Activated CD4-positive, alpha-beta T cell treated with anti-CD3 and anti-CD28 coated beads, Interleukin-2, amount 10 ng/mL, durations not matched to agents 24 days and 14 days (primary cell): ENCODE measurements at places on chromosomes 3 and 15.

- DNase-seq, result no peak
Observed at GRCh38 chr3:102054543-102055080, 205.3 kb downstream of the NFKBIZ start.

DNA sequence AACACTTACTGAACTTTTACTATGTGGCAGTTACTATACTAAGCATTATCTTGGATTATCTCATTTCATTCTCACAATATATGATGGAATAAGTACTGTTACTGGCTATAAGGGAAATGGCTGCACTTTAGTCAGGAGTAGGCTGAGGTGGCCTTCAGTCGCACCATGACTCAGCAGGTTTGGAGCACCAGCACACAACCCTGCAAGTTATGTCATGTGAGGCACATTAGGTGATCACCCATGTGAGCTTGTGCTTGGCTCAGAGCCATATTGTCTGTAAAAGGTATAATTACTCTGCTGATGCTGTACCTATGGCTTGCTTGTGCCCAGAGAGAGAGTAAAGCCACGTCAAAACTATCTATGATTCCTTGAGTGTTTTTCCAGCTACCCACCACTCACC, 54.1 kb upstream of the TIPARP start:
- DNase-seq, result no peak

- peak; percentile 85 for DNase-seq
Observed at GRCh38 chr15:98599909-98600691, 48.2 kb upstream of the IGF1R start.

DNA sequence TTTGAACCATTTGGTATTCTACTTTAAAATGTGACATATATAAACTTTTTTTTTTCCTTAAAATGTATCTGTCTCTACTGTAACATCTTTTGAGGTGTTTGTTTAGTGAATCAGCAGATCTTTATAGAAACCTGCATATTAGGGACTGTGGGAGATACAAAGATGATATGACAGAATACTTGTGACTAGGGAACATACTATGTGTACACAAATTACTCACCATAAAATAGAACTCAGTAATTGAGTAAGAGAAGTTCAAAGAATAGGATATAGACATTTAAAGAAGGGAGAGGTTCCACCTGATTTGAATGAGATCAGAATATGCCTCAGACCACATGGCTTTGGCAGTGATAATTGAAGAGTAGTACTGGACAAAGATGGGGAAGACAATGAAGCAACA, 47.9 kb downstream of the ATP2C1 start:
- no peak for DNase-seq

- no peak for DNase-seq
Observed at GRCh38 chr15:73474785-73475184, 31.8 kb downstream of the REC114 start.

GRCh38 chr15:74889390-74889882, 406 bp upstream of the MPI start:
- peak; percentile 80 for DNase-seq

DNA sequence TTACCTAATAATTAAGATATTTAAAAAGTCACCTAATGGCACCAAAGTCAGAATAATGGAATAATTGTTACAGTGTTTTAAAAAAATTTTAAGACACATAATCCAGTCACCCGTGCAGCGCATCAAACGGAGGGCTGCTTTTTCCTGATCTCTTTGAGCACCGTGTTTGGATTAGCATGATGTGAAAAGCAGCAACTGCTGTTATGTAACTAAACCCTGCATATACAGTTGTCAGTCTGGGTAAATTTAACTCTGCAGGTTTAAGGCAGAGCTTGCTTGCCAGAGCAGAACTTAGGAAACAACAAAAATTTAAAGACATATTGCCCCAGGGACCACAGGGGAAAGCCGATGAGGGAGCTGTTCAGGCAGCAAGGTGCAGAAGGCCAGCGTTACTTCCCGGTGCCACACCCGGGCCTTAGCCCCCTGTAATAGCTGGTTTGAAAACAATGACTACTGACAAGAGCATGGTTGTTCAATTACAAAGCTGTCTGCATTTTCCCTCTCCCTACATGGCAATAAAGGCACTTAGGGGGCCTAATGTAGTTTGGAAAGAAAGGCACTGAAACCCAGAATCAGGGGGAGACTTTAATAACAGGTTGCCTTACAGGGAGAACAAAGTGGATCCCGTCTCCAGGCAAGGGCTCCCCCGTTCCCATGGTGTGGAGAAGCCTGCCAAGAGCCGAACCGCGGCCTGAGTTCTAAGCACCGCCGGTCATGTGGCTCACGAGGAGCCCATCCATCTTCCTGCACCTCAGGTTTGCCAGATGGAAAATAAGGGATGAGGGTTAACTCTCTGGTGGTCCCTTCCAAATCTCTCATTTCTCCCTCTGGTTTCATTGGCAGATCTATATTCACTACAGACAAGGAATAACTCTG, 32.2 kb downstream of the RORA start:
- no peak for DNase-seq

- no peak for DNase-seq
Observed at GRCh38 chr3:77464111-77464688, 424.3 kb downstream of the ROBO2 start.

DNA sequence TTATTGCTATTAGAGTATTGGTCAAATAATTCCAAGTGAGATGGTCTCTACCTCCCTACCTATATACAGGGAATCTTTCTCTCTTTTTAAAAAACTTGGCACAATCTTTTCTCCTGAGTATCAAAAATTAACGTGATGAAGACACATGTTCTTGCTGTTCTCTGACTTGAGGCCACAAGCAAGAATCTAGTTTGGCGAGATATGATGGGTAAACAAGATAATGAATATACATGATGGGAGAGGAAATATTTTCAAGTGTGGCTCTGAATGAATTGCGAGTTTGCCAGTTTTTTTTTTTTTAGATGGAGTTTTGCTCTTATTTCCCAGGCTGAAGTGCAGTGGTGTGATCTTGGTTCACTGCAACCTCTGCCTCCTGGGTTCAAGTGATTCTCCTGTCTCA, 11.6 kb downstream of the NR1D2 start:
- no peak for DNase-seq

DNA sequence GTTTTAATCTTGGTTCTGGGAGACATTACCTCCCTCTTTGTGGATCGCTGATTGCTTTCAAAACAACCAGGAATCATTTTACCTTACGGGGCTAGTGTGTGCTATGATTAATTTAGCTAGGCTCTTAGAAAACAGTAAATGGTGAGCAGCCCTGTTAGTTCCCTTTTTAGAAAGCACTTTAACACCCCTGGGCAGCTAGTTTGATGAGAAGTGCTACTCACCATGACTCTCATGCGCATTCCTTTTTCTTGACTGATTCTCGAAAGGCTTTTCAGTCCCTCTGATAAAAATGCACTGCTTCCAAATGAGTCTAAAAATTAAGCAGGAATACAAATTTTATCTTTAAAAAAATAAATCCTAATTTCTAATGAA, 75.3 kb upstream of the LEKR1 start:
- no peak for DNase-seq

- no peak for DNase-seq
Observed at GRCh38 chr3:154795582-154795981, 284.5 kb upstream of the MME start.

GRCh38 chr15:71677352-71677751, 133.0 kb upstream of the NR2E3 start:
- DNase-seq, result peak; percentile 52

DNA sequence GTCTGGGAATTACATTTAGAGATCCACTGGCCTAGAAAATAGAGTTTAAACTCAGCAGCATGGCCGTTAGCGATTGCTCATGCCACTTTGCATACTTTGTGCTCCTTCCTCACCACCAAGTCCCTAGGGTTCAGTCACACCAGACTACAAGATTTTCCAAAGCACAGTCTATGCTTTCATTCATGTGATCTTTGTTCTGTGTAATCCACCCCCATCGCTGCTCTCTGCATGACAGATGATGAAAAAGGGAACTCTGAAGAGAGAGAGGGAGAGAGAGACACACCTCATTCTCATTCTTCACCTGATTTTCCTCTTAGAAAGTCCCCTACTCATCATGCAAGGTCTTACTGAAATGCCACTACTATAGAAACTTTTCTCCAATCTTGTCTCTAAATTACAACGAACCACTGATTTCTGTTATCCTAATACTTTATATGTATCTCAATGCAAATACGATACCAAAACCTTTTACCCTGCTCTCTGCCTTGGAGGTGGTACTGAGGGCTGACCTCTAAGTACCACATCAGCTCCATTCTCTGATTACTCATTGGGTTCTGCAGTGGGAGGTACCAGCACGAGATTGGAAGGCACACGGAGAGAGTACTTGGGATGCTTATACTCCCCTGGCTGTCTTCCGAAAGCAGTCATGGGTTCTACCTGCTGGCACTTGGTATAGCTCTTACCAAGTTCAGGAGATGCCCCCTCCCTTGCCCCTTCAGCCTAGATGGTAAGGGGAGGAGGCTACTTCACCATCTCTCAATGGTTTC, 1.1 kb upstream of the PARP15 start:
- DNase-seq, result peak; percentile 67

DNA sequence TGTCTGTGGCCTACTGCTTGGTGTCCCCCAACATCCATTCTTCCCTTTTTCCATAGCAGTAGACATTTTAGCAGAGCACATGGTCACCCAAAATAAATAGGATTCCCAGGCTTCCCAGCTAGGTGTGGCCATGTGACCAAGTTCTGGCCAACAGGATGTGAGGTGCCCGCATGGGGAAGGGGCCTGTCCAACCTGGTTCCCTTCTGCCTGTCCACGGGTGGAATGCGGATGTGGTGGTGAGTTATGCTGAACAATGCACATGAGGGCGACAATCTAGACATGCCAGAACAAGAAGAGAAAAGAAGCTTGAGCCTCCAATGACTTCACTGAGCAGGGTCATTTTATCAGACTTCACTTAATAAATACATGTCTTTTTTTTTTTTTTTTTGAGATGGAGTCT, 77.6 kb upstream of the DLG1 start:
- DNase-seq, result no peak

DNA sequence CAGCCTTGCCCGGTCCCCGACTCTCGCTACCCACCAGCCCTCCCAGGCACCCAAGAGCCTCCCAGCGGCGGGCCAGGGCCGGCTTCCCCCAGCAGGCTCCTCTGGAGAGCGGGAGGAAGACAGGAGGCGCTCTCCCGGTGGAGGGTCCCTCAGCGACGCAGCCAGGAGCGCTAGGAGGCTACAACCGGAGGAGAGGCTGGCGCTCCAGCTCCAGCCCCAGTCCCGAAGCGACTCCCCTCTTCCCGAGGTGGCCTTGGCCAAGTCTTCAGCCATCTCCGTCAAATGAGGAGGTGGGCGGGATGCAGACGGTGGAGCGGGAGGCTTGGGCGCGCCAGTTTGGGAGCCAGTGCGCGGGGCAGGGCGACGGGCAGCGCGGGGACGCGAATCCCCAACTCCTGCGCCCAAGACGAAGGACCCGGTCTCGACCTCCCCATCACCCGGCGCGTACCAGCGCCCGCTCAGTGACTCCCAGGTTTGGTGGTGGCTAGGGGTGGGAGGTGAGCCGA, 722 bp downstream of the CHRNA3 start:
- no peak for DNase-seq

DNA sequence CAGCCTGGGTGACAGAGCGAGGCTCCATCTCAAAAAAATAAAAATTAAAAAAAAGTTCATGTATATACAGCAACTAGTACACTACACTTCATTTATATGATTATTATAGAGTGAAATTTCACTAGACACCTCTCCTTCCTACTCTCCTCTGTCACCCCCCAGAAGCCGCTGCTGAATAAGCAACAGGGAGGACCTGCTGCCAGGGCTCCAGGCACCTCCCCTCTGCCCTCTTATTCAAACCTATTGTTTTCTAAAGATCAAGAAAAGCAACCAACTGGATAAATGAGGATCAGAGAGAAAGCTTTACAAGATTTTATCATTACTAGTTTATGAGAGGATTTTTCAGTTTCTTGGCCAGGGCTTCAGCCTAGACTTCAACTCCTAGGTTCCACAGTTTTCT, 71.5 kb downstream of the DHX30 start:
- no peak for DNase-seq

GRCh38 chr3:28485164-28485563, 136.5 kb upstream of the AZI2 start:
- no peak for DNase-seq

DNA sequence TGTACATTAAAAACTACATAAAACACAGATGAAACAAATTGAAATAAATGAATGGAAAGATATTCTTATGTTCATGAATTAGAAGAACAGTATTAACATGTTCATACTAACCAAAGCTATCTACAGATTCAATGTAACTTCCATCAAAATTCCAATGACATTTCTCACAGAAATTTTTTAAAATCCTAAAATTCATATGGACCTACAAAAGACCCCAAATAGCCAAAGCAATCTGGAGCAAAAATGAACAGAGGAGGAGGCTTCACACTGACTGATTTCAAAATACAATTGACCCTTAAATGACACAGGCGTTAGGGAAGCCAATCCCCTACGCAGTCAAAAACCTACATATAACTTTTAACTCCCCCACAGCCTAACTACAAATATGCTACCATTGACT, 39.4 kb downstream of the KPNA1 start:
- DNase-seq, result no peak

DNA sequence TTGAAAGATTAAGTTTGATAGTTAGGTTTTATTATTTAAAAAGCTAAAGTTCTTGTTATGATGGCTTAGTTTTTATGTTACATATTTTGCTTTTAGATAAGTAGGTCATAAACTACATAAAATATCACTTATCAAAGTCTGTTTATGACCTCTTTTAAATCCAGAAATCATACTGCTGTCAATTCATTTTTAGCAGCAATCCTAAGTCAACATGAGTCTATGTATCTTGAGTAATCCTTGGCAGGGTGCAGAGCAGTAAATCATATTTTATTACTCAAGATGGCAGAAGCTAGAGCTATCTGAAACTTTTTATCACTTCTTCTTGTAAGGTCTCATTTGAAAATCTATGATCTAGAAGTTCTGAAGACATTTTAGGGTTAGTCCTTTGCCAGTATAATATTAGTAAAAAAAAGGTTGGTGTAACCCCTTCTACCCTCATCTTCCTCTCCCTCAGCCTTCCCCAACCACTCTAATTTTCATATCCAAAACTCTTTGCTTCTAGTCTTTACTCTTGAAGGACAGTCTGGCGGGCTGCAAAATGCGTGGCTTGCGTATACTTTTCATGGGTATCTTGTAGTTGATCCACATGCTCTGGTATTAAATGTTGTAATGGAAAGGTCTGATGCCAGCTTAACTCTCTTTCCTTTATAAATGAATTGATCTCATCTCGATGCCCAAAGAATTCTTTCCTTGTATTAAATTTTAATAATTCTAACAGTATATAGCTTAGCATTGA, 134.0 kb upstream of the THRB start:
- no peak for DNase-seq

DNA sequence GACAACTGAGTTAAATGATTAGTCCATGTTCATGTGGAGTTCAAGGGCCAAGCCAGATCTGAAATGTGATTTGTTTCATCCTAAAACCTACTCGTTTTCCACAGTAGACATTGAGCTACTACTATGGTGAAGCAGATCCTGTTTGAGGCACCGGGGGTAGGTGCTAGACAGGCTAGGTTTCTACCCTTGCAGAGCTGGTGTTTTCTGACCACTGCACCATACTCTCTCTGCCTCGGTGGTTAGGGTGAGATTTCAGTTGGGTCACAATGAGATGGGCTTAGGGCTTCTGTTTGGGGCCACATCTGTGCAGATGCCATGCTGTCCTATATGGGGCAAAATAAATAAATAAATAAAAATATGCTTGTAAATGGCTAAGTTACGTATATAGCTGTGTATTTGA, 99.3 kb downstream of the OXNAD1 start:
- no peak for DNase-seq

- DNase-seq, result no peak
Observed at GRCh38 chr3:8777201-8777977, 8.0 kb upstream of the OXTR start.
